ENCODE measurements at places on chromosomes 2 and 18. TPM values are rescaled to one million over a fixed set of nuclear protein-coding genes. Genes with fewer than 3 reads are reported as not detected.

GRCh38 chr2:46123013-46123412, 174.2 kb upstream of the EPAS1 start:
- no peaks in the 10 kb centered on the region for H3K27me3 ChIP-seq
- H3K36me3 ChIP-seq: no peaks in the 10 kb centered on the region
- H3K27ac ChIP-seq: no peak overlapping the region
- H3K4me1 ChIP-seq: peaks cover 16% of the 10 kb centered on the region

DNA sequence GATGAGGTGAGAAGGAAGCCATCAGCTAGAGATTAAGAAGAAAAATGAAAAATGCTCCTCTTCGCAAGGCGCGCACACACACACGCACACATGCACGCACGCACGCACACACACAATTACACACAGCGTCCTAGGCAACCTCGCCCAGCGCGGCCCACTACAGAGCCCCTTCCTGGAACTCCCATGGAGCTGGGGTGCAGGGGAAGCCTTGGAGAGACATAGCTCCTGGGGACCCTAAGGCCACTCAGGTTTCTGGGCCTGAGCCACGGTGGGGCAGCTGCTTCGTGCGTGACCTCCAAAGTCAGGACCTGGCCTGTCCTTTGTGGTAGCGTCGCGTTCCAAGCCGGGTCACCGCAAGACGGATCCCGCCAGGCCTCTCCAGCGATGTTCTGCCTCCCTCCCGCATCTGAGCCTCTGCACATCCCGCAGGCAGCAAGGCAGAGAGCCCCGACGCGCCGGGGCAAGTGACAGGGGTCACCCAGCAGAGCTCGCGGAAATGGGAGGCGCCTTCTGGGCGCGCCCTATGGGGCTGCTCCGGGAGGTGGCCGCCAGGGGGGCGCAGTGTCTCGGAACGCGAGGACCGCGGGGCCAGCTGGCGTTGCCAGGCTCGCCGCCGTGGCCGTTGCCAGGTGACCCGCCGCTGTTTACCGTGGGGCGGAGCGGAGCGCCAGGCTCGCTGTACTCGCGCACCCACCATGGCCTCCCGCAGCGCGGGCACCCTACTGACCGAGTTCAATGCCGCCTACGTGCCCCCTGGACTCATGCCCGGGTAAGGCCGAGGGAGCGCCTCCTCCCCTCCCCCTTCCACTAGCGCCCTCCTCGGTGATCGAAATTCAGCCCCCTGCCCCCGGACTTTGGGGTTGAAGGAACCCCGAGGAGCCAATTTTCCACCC, 79.0 kb downstream of the CIB4 start:
- H3K27ac ChIP-seq: no peak overlapping the region
- H3K4me3 ChIP-seq: no peak overlapping the region
- no peak for DNase-seq
- H3K4me1 ChIP-seq: no peaks in the 10 kb centered on the region

- H3K36me3 ChIP-seq: no peaks in the 10 kb centered on the region
- no peak overlapping the region for H3K27ac ChIP-seq
- no peak for DNase-seq
- H3K4me3 ChIP-seq: no peak overlapping the region
Observed at GRCh38 chr2:206521115-206521514, 77.8 kb downstream of the ADAM23 start.

DNA sequence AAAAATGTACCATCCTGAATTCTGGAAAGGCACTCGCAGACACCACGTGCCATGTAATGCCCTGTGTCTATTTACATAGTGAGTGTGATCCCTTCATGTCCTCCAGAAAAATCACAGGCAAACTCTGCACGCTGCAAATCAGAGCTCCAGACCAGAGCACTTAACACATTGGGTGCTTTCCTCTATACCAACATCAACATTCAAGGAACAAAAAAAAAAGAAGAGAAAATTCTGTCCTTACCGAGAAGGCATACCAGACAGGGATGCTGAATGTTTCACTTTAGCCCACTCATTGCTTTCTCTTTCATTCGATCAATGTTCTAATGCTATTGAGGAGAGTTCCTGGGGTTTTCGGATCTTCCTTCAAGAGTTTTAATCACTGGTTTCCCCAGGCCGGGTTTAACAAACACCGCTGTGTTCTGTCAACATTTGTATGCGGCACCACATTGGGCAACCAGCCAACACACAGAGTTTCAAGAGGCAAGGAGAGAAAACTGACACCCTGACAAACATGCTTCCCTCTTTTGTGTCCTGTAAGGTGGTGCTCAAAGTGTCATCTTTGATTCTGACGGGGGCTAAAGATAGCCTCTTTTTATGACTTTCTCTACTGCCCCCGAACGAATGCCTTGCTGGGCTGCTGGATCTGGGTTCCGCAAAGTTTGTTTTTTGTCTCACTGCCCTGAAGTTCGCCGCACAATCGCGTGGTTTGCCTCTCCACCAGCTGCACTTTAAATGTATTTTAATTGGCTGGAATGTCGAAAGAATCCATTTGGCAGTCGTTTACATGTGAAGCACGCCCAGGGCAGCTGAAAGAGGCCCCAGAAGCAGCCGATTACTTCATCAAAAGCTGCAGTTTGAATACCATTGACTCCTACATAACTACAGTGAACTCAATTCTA, 106.4 kb upstream of the NCKAP5 start:
- peak overlapping the region; percentile 80 for H3K4me3 ChIP-seq
- peaks cover 35% of the 10 kb centered on the region for H3K4me1 ChIP-seq
- peak overlapping the region; percentile 77 for H3K27ac ChIP-seq

The REG3G gene
- 0.33 TPM for total RNA-seq

DNA sequence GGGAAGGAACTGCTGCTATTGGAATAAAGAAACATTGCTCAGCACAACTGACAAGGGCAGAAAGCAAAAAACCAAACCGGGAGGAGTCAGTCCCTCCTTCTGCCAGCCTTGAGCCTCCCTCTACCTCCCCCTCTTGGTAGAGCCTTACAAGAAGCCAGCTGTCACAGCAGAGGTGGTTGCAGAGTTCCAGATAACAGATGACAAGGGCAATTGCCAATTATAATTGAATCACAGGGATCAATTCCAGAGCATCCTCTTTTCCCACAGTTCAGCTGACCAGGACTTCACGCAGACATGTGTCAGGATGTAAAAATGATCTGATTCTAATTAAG, 548.2 kb upstream of the LRRTM1 start:
- no peak overlapping the region for H3K27ac ChIP-seq
- no peaks in the 10 kb centered on the region for H3K36me3 ChIP-seq
- peaks cover 2% of the 10 kb centered on the region for H3K4me1 ChIP-seq
- no peak for DNase-seq

DNA sequence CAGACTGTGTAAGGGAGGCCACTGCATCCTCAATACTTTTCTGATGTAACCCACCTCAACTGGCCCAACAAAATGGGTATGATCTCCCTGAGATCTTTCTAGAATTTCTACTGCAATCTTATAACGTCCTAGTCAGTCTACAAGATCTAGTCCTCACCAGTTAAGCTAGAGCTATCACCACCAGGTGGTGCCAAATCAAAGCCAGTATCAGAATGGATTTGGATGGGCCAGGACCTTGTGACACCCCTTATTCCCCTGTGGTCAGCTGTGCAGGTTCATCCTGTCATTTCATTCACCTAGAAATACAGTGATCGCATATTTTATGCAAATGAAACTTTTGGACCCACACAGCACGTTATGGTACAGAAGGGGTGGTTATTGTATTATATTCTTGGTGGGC, 90.3 kb downstream of the OLA1 start:
- no peak for DNase-seq
- H3K36me3 ChIP-seq: peaks cover 3% of the 10 kb centered on the region
- H3K27ac ChIP-seq: no peak overlapping the region
- H3K4me1 ChIP-seq: peaks cover 4% of the 10 kb centered on the region

DNA sequence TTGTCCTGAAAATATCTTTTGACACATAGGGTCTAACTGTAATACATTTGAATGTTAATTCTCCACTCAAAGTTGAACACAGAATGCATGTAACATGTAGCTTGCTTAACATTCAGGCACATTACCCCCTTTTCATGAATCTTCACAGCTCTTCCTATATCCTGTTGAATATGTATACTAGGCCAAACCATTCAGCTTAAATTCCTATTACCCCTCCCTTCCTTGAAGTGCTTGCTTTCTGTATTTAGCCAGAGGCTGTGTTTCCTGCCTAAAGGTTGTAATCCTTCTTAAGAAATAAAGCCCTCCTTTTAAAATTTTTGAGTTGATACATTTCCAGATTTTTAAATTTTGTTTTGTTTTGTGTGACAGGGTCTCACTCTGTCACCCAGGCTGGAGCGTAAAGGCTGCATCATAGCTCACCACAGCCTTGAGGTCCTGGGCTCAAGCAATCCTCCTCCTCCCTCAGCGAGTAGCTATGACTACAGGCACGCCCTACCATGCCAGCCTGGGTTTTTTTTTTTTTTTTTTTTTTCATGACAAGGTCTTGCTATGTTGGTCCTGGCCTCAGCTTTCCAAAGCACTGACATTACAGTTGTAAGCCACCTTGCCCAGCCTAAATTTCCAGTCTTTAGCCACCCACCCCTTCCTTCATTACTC, 357.6 kb downstream of the DSC3 start:
- no peaks in the 10 kb centered on the region for H3K36me3 ChIP-seq
- no peaks in the 10 kb centered on the region for H3K4me1 ChIP-seq
- no peak for DNase-seq
- no peak overlapping the region for H3K27ac ChIP-seq
- H3K27me3 ChIP-seq: no peaks in the 10 kb centered on the region

The SPR gene
- total RNA-seq: 16.0 TPM

The ONECUT2 gene
- total RNA-seq: 6.8 TPM

- no peaks in the 10 kb centered on the region for H3K27me3 ChIP-seq
- H3K4me3 ChIP-seq: peak overlapping the region; percentile 44
- H3K4me1 ChIP-seq: peaks cover 42% of the 10 kb centered on the region
- peak overlapping the region; percentile 81 for H3K27ac ChIP-seq
Observed at GRCh38 chr2:43171789-43172188, 54.6 kb downstream of the ZFP36L2 start.

DNA sequence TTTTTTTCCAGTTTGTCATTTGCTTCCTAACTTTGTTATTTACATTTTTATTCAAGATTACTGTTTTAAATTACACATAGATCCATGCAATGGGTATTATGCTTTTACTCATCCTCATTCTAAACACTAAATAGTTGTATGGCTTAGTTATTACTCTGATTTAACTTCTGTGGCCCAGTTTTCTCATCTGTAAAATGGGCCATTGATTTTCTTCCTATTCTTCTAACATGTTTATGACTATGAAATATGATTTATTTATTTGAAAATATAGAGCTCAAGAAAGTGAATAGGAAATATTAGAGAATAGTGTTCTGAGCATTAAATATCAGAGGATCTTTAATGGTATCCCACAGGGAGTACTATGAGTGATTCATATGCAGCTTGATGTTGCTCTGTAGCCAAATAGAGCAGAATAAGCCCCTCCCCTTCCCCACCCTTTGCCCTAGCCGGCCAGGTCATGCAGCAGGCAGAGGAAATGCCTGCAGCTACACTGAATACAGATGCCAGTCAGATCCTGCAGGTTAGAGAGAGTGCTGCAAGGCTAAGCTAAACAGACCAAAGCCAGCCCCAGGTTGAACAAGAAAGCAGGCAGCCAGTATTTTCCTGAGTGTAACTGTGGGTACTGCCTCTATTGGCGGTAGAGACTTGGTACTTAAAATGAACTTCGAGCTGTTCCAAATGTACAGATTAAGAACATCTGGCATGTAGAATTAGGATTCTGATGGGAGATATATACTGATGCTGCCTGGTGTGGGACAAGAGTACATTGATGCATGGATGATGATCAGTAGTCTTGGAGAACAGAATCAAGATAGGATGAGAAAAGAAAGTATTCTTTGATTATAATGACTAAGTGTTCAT, 11.7 kb upstream of the ACYP2 start:
- no peak overlapping the region for H3K4me3 ChIP-seq
- no peak for DNase-seq
- no peaks in the 10 kb centered on the region for H3K36me3 ChIP-seq
- H3K27ac ChIP-seq: no peak overlapping the region
- H3K4me1 ChIP-seq: peaks cover 19% of the 10 kb centered on the region

The THSD7B gene
- 9.8 TPM for total RNA-seq

DNA sequence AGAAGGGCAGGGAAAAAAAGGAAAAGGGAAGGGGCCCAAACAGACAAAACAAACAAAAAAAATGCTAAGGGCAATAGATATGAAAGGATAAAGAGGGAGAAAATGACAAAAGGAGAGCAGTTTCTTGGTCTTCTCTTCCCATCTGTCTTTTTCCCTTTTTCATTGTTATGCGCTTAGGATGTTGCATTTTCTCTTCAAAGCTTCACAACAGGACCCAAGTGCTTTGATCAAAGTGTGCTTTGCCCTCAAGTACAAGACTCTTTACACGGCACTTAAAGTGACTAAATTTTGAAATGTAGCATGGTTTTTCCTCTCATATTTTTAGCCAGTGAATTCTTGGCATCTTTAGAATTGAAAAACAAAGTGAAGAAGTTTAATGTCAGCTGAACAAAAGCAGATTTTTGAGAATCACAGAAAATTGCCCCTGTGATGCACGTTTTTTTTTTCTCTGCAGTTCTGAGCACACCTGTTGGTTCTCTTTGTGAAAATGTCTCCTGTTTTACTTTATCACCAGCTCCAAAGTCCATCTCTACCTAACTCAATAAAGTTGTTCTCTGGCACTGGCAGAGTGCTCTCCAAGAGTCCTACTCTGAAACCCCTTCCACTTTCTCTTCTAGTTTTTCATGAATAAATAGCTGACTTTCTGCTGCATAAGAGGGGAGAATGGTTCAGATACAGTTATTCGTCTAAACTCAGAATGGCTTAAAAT, 126.6 kb downstream of the KCNH7 start:
- no peak for DNase-seq
- no peaks in the 10 kb centered on the region for H3K4me1 ChIP-seq
- H3K36me3 ChIP-seq: no peaks in the 10 kb centered on the region
- no peaks in the 10 kb centered on the region for H3K27me3 ChIP-seq
- no peak overlapping the region for H3K27ac ChIP-seq

DNA sequence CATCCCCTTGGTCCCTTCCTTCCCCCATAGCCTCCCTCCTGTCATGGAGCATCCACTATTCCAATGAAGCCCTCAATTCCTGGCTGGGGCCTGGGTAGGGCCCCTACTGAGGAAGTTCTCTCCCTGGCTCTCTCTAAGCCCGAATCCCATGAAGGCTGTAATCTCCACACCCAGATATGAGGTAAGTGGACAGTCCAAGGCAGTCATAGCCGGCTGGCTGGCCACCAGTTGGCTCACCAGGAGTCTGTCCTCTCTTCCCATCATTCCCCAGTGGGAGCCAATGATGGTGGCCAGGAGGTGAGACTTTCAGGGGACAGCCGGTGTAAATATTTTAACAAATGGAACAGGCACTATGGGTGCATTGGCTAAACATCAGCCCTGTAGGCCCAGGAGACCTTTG, 6.8 kb upstream of the TAF1B start:
- DNase-seq: no peak
- peaks cover 11% of the 10 kb centered on the region for H3K4me1 ChIP-seq
- H3K27ac ChIP-seq: no peak overlapping the region
- H3K4me3 ChIP-seq: no peak overlapping the region

- H3K27me3 ChIP-seq: no peaks in the 10 kb centered on the region
- no peaks in the 10 kb centered on the region for H3K4me1 ChIP-seq
- H3K27ac ChIP-seq: no peak overlapping the region
Observed at GRCh38 chr2:166329465-166329864, 46.3 kb downstream of the SCN9A start.
